ENCODE measurements at places on chromosomes 6 and 20.

GRCh38 chr6:169451065-169451838, 197.6 kb upstream of the THBS2 start:
- no peak for DNase-seq

DNA sequence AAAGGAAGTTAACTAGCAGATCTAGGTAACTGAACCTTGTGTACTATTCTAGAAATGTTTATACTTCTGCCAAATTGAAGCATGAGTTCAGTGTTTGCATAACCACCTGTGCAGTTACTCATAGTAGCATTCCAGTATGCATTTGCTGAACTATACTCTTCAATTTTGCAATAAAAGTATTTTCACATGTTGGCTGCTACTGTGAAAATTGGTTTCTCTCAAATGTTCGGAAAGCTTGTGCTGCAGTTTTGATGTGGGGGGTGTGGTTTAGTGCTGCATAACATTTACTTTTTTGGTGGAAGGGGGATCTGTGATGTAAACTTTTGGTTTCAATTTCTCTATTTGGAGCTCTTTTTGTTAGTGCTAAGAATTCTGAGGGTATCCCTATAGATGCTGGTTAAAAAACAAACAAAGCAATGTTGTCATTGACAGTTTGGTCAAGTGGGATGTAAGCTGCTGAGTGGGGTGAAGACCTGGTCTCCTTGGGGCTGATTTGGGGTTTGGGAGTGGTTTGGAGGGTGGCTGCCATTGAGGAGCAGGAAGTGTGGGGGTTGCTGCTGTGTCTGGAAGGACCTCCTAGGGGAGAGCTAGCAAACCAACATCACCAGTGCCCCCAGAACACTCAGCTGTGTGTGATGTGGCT, 87.8 kb downstream of the CARMIL1 start:
- no peak for DNase-seq

GRCh38 chr20:45823949-45824835, 2.9 kb downstream of the TNNC2 start:
- no peak for DNase-seq

DNA sequence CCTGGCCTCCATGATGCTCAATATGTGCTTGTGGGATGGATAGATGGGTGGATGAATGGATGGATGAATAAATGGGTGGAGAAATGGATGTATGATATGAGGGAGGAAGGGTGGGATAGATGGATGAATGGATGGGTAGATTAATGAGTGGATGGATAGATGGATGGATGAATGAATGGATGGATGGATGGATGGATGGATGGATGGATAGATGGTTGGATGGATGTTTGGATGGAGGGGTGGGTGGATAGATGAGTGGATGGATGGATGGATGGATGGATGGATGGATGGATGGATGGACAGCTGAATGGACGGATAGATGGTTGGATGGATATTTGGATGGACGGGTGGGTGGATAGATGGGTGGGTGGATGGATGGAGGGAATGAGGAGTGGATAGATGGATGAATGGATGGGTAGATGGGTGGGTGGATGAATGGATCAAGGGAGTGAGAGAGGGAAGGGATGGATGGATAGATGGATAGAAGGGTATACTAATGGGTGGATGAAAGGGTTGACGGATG, 139.4 kb downstream of the CEBPB start:
- no peak for DNase-seq

- no peak for DNase-seq
These were observed 5.7 kb downstream of the COMMD7 start for GRCh38 chr20:32737371-32738223.

GRCh38 chr20:47440857-47441773, 60.6 kb upstream of the NCOA3 start:
- no peak for DNase-seq

GRCh38 chr6:103122766-103123601, 1729.5 kb downstream of the GRIK2 start:
- no peak for DNase-seq

GRCh38 chr6:81376745-81377144, 375.7 kb downstream of the TENT5A start:
- DNase-seq, result no peak

DNA sequence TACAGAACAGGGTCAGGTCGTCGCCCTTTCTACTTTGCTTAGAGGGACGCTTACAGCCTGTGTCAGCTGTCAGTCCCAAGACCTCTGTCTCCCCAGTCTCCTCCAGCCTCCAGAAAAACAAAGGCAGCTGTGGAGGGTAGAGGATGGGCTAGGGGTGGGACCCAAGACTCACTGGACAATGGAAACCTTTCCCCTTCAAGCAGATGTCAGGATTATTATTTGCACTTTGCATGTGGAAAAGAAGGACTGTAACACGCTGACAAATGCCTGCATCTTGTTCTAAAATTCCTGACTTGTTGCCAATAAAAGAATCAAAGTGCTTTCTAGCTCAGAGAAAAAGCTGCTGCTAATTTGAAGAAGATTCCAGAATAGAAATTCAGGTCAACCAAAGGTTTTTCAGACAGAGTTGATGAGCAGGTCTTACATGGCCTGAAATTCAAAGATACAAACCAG, 58.7 kb downstream of the SNX5 start:
- DNase-seq, result no peak

DNA sequence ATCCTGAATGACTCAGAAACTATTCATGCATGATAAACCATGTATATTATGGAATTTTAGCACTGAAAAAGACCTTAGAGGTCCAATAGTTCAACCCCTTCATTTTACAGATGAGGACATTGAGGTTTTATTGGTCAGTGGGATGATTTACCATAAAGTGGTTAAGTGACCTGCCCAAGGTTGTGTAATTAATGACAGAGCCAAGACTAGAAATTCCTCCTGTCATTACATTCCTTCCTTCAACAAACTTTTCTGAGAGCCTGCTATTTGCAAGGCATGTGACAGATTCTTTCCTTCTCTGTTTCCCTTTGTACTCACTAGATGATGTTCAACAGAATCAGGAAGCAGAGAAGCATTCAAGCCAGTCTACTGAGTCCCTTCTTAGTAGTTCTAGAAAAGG, 170.7 kb upstream of the KCNK16 start:
- no peak for DNase-seq

DNA sequence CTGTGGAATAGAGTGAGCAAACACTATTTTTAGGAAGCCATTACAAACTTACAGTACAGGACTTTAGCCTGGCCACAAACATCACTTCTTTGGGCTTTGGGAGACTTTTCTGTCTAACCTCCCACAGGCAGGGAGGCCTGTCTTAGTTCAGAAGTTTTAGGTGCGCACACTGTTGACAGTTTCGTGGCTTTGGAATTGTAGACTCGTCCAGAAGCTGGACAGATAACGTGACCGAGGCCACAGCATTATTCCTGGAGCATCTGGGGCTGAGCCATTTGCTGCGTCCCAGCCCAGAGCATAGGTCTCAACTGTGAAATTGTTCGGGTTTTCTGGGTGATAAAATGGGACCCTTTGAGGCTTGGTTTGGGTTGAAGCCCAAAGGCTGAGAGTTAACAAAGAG, 53.8 kb downstream of the NDUFAF5 start:
- DNase-seq, result no peak

- DNase-seq, result no peak
These were observed 111.6 kb downstream of the SNX5 start for GRCh38 chr20:17856837-17857605.

DNA sequence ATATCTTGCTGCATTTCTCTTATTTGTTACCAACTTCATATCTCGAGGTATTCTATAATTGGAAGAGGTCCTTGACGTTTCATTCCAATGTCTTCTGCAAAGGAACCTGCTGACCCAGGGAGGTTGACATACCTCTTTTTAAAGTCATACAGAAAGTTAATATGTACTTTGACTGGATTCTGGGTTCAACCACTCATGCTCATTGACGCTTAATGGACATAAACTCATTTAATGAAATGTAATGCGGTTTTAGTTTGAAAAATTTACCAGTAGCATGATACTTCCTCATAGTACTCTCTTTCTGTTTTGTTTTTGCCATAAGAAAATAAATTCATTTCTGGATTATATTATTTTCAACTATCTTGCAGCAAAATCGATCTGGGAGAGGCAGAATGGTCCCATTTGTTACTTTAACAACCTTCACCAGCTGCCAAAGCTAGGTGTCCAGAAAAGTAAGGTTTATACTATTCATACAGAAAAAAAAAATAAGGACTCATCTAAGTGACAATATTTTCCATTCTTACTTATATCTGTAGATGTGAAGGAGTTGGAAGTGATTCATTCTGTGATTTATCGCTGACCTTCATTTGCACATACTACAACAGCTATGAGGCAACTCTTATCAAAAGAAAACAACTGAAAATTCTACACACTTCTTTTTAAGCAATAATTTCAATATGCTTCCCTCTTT, 101.6 kb downstream of the ATXN1 start:
- no peak for DNase-seq

GRCh38 chr6:43284991-43285781, 12.9 kb upstream of the SLC22A7 start:
- no peak for DNase-seq

- no peak for DNase-seq
These were observed 25.8 kb upstream of the RTF2 start for GRCh38 chr20:56442389-56443365.

DNA sequence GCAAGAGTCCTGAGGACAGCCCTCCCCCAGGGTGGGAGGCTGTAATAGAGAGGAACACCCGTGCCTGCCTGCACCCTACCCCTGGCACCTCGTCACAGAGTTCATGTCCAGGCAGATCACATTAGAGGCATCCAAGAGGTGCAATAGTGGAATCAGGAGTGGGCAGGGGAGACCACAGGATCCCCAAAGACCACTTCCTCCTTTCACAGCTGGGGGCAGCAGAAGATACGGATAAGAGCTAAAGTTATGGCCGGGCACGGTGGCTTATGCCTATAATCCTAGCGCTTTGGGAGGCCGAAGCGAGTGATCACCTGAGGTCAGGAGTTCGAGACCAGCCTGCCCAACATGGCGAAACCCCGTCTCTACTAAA, 1.5 kb upstream of the CAPN11 start:
- no peak for DNase-seq

- no peak for DNase-seq
These were observed 25.3 kb upstream of the GPR63 start for GRCh38 chr6:96862560-96862959.

GRCh38 chr6:144178323-144178722, 28.0 kb downstream of the STX11 start:
- no peak for DNase-seq

GRCh38 chr6:34281702-34282334, 33.0 kb upstream of the SMIM29 start:
- DNase-seq, result no peak

DNA sequence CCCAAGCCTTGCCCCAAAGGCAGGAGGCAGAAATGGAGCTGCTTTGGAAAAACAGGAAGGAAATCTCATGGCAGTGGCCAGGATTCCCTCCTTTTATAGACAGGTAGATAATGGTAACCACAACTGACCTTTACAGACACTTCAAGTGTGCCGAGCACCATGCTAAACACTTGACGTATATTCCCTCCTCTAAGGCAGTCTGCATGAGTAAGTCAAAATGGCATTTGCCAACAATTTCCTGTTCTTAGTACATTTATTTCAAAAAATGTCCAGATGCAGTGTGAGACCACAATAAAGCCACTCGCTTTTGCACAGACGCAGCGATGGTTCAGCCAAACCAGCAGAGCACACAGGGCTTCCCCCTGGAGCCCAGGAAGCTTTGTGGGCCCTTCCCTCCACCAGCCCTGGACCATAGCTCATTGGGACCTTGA, 16.5 kb upstream of the GPR6 start:
- DNase-seq, result no peak

DNA sequence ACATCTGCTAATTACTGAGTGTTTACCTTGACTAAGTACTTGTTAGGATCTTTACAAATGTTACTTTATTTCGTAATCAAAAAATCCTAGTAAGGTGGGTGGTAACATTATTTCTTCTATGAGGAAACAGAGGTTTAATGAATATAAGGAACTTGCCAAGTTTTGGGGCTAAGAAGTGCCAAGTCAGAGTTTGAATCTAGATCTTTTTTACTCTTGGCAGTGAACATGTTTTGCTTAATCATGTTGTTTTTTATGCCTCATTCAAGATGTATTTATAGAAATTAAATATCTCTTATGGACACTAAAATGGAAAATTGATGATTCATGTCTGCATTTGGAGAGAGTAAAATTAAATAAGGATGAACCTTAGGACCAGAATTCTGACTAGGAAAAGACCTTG, 393.7 kb downstream of the UTRN start:
- no peak for DNase-seq

DNA sequence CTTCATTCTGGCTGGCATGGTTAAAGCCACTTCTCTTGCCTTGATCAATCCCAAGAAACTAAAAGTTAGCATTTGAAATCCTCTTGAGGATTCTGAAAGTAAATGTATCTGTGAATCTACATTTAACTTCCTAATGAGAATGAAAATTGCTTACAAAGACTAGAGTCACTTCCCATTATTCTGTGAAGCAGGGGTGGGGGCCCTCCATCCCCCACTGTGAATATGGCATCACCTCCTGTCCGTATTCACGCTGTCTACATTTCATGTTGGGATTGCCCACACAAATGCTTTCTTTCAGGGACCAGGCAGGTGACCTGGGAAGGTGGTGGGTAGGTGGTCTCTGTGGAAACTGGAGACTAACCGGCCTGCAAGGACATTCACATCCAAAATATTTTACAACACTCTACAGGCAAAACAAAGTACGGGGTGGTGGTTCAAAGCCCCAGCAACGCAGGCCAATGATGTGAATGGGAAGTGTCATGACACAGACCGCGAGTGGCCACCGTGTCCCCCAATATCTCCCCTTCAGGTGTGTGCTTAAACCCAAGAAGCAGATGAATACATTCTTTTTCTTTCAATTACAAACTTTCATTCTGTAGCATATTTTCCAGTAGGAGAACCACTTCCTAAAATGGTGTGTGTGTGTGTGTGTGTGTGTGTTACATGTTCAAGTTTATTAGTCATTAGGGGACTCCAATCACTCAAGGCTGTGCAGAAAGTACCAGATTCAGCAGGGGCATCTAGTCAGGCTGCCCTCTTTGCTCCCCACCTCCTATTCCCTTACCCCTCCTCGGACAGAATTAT, 132.2 kb downstream of the PRND start:
- DNase-seq, result no peak

Data from spinal cord (tissue), 10 donors.